ENCODE measurements at places on chromosomes 4 and X.
A peak's percentile ranks its signal among the peaks of the same experiment; 100 is the strongest.

- DNase-seq = no peak
Measured at GRCh38 chr4:34964613-34965012, 1279.7 kb downstream of the ARAP2 start.

- peak; percentile 41 for DNase-seq
Measured at GRCh38 chr4:165294907-165295306, 32.6 kb upstream of the MSMO1 start.

DNA sequence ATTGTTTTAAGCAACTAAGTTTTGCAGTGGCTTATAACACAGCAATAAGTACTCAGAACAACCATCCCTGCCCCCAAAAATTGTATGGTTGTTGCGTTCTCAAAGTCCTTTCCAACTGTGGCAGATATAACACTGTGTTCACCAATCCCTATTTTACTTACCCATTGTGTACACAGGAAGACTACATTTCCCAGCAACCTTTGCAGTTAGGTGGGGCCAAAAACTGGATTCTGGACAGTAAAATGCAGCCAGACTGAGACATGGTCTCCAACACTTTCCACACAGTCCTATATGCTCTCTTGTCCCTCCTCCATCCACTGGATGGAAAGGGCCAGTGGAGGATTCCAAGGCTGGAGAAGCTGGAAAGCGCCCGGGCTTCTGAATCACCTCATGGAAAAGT lies 523.6 kb downstream of the BCOR start:
- no peak for DNase-seq

DNA sequence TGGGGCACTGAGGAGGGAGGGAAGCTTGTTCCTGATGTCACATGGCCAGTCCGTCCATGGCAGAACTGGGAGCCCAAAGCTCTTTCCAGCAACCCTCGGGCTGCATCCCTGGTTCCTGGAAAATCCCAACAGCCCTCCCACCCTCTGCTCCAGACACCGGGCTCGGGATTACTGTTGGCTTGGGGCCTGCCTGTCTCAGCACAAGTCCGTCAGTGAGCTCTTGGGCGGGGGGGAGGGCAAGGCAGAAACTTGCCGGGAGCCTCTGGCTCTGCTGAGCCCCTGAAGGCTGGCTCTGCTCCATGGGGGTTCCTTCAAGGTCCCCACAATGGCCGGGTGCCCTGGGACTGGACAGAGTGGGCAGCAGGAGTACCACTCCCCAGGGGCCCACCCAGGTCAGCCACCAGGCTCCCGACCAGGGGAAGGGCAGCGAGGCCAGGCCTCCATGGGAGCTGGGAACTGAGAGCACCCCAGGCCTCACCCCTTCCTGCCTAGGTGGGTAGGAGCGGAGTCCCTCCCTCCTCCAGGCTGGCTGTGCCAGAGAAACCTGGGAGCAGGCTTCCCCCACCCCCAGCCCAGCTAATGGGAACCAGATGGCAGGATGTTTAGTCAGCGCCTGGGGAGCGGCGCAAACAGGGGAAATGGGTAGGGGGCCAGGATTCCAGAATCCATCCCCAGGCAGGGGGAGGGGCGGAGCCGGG lies 6.4 kb upstream of the HAUS7 start:
- DNase-seq = no peak

- no peak for DNase-seq
Measured at GRCh38 chrX:8879750-8880149, 78.6 kb upstream of the FAM9A start.

- DNase-seq = no peak
Measured at GRCh38 chr4:95256108-95256835, 292.5 kb downstream of the UNC5C start.

DNA sequence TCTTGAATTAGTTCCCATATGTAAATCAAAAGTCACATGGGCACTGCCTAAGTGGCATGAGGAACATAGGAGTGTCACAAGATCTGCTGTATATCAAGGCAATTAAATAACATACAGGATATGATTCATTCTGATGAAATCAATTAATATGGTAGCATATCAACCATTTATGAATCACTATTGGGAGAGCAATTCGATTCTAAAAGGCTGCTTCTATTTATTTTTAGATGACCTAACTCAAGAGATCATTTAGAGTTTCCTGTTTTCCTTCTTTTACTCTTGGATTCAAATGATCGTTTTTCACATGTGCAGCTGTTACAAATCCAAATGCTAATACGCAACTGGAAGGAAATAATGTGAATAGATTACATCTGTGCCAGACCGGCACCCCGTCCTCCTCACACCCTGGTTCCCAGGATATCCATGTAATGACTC lies 81.9 kb downstream of the HCCS start:
- DNase-seq = no peak

DNA sequence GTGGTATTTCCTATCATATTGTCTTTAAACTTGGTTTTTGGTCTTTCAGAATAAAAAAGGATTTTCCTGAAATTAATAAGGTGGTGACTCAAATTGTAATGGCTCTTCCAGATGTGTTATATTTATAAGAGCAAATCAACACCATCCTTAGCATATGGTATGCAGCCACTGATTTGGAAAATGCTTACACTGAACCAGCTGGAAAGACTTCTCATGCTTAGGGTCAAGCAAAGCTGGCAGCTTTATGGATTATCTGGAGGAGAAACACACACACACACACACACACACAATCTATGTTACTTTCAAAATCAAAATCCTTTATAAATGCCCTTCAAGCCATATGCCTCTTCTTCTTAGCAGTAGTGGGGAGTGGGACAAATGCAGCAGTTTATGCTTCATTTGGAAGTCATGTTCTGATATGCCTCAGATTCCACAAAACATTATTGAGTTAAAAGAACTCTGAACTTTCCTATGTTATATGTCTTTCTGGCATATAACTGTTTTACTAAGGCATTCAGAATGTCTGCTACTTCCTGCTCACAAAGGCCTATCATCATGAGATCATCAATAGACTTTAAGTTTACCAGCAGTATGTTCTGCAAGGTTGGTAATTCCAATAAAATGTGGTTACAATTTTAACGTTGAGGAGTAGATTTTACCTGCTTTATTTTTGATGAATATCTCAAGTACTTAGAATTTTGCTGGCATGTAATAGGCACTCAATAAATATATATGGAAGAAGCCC lies 72.9 kb upstream of the PRDM5 start:
- DNase-seq = no peak

GRCh38 chr4:77196866-77197265 lies 39.9 kb downstream of the CCNG2 start:
- peak; percentile 68 for DNase-seq

GRCh38 chr4:100838286-100838685 lies 320.5 kb upstream of the EMCN start:
- no peak for DNase-seq

DNA sequence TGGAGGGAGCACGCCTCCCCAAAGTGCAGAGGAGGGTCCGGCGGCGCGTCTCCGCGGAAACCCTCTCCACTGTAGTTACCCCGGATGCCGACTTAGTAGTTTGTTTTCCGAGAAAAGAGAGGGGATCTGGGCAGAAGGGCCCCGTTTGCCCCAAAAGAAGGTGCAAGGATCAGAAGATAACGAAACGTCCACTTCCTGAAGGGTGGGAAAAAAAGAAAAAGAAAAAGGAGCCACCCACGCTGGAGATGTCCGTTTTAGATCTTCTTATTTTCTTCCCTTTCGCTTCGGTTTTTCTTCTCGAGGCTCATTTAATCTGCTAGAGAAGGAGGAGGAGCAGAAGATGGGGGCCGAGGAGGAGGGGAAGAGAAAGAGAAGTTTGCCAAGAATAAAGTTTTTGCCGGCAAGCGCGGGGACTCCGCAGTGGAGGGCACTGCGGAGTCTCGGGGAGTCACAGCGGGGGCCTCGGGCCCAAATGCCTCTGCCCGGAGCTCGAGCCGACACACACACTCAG lies 517 bp downstream of the LEF1 start:
- DNase-seq = no peak

DNA sequence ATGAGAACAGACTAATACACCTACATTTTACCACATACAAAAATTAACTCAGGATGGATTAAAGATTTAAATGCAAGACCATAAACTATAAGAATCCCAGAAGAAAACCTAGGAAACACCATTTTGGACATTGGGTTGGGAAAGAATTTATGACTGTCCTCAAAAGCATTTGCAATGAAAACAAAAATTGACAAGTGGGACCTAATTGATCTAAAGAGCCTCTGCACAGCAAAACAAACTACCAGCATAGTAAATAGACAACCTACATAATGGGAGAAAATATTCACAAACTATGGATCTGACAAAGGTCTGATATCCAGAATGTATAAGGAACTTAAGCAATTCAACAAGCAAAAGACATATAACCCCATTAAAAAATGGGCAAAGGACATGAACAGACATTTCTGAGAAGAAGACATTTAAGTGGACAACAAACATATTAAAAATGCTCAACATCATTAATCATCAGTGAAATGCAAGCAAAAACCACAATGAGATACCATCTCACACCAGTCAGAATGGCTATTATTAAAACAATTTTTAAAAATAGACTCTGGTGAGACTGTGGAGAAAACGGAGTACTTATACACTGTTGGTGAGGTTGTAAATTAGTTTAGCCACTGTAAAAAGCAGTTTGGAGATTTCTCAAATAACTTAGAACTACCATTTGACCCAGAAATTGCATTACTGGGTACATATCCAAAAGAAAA lies 221.7 kb upstream of the DIPK2B start:
- DNase-seq = no peak

- no peak for DNase-seq
Measured at GRCh38 chr4:8586671-8587468, 5.7 kb upstream of the CPZ start.

DNA sequence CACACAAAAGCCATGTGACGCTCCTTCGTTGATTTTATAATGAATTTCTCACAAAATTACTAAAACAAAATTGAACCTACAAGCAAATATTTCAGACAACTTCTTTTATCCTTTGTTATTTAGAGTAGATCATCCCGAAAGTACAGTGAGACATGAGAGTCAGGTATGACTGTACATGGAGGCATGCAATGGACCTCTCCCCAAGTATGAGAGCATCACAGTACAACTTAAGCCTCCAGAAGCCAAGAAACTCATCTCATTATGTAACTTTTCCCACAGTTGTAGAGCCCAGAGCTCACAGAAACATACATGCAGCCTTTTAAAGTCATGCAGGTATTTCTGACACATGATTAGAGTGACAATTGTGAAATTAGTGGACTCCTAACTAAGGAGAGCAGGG lies 167.7 kb downstream of the PAPSS1 start:
- no peak for DNase-seq

DNA sequence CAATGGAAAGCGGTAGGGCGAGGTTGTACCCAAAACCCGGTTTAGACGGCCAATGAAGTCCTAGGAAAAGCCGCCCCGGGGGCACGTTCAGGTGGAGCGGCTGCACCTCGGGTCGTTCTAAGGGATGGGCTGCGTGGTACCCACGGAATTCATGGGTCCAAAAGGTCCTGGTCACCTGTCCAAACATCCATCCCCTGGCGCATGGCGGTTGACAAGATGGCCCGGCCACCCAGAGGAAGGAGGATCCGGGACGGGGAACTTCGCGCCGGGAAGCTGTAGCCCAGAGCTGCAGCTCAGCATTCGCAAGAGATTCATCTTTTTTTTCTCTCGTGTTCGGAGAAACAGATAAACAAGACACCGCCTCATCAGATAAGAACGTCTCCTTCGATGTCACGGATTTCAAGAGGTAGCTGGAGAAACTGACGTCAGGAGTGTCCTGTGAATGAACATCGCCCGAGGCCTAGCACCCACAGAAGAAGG lies 10.9 kb downstream of the PITX2 start:
- no peak for DNase-seq

DNA sequence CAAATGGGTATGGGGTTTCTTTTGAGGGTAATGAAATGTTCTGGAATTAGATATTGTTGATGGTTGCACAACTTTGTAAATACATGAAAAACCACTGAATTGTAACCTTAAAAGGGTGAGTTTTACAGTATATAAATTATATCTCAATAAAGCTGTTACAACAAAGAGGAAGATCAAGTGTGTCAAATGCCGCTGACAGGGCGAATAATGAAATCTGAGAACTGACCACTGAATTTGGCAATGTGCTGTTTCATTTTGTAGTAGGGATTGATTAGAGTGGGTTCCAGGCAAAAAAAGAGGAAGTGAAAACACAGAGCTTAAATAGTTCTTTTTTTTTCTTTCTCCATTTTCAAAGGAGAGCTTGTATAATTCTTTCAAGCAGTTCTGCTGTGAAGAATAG lies 161.1 kb upstream of the NAP1L5 start:
- peak; percentile 59 for DNase-seq

GRCh38 chrX:20231598-20231997 lies 35.1 kb downstream of the RPS6KA3 start:
- DNase-seq = no peak

GRCh38 chrX:14274691-14275090 lies 245.0 kb upstream of the GEMIN8 start:
- DNase-seq = no peak

GRCh38 chr4:14193601-14194000 lies 566.1 kb upstream of the BOD1L1 start:
- DNase-seq = no peak

- no peak for DNase-seq
Measured at GRCh38 chrX:153327561-153327960, 6.0 kb upstream of the PNMA6F start.

DNA sequence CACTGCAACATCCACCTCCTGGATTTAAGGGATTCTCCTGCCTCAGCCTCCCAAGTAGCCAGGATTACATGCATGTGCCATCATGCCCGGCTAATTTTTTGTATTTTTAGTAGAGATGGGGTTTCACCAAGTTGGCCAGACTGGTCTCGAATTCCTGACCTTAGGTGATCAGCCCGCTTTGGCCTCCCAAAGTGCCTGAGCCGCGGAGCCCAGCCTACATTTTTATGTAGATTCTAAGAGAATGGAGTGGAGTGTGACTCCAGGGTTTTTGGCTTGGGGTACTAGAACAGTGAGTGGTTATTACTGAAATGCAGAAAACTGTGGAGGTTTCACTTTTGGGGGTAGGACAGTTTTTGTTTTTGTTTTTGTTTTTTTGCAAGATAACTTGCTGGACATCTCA lies 806.0 kb downstream of the ADGRL3 start:
- no peak for DNase-seq

- DNase-seq = no peak
Measured at GRCh38 chr4:38664706-38665401, 855 bp downstream of the KLF3 start.

Data from GM06990 (cell line).